Activated T-helper 9 cell treated with anti-CD3 and anti-CD28 coated beads, Interleukin-2, amount 50 U/mL, for 16 hours (primary cell): ENCODE measurements at places on chromosomes 16 and 17.

DNA sequence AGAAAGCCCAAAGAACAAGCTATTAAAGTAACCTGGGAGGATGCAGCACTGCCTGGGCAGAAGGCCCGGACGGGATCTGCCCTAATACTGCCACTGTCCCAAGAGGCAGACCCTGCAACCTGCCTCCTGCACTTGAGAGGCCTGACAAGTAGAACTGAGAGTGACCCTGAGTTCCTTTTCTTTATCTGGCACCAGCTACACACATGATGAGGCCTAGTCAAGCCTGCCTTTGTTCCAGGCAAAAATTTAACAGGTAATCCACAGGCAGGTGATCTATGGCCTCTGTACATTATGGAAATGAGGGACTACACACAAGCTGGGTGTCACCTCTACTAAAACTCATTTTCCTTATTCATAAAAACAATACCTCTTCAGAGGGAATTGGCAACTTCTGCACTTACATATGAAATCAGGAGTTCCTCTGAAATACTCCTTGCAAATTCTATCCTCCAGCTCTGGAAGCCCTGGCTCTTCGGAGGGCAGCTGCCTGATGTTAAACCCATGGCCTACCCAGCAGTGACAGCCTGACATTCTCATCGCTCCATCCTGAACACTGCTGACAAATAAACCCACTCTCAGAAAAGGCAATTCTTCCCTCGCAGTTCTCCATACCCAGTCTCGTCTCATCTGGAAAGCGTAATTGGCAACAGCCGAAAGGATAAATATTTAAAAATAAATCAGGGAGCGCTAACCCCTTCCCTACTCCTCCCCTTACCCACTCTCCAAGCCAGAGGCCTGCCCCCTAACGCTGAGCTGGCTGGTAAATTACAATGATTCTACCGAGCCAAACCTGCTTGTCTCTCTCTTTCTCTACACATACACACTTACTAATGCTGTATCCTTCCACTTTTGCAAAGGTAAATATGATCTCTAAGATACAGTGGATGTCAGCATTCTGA, 2.5 kb upstream of the ZFHX3 start:
- no peak for DNase-seq

DNA sequence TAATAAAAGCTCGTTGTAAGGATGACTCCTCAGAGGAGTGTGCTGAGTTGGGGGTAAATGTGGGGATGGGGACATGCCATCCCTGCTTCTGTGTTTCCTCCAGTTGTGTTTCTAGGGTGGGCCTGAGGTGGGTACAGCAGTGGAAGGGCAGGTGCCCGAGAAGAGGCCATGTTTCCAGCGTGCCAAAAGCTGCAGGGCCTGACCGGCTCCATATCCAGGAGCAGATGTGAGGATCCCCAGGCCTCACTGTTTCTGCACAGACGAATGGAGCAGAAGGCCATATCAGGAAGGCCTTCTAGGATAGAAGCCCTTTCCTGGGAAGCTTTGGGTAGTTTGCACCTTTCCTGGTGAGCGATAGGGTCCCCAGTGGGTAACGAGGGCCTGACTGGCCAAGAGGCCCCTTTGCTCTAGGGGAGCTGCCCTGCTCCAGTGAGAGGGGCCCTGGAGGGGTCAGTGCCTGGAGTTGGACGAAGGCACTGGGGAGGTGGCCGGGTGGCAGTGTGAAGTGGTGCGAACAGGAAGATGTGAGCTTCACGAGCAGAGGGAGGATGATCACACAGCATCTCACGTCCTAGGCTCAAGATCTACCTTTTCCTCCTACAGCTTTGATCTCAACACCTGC, 62.9 kb downstream of the SHISA6 start:
- no peak for DNase-seq

GRCh38 chr17:50218771-50219315, 17.4 kb upstream of the COL1A1 start:
- DNase-seq, result no peak

GRCh38 chr17:66691644-66692420, 143.1 kb upstream of the CACNG5 start:
- no peak for DNase-seq

GRCh38 chr16:2751577-2752034, 832 bp upstream of the SRRM2 start:
- DNase-seq, result no peak

GRCh38 chr17:8133399-8133798, 9.5 kb upstream of the HES7 start:
- DNase-seq, result no peak

DNA sequence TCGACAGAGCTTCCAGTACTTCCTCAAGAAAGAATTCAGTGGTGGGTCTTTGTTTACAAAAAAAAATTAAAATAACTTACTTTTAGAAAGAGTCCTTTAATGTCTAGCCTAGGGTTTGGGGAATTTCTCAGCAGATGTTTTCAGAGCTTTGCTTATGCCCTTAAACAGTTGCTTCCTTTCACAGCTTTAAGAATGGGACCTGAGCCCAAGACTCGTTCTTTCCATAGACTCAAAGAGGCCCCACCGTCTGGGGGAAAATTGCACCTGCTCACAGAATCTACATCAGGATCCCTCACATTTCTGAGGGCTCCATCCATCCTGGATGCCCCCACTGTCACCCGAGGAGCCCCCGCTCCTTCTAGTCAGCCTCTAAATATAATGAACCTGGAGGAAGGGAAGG, 60.0 kb downstream of the RGS9 start:
- no peak for DNase-seq
